Ovary (tissue), 10 donors: ENCODE measurements at places on chromosomes 6 and 20. TPM values are rescaled to one million over a fixed set of nuclear protein-coding genes. Genes with fewer than 3 reads are reported as not detected.

The BIRC7 gene
- total RNA-seq, result 0.60 TPM

The CHRNA4 gene
- 0.43 TPM for total RNA-seq

- DNase-seq, result no peak
Observed at GRCh38 chr6:135869857-135870256, 18.4 kb downstream of the PDE7B start.

- no peak for DNase-seq
Observed at GRCh38 chr6:44738601-44739146, 351.2 kb downstream of the CDC5L start.

- DNase-seq, result no peak
Observed at GRCh38 chr6:127177030-127177922, 58.8 kb downstream of the RSPO3 start.

GRCh38 chr6:33927616-33928015, 123.8 kb upstream of the MLN start:
- no peak for DNase-seq

DNA sequence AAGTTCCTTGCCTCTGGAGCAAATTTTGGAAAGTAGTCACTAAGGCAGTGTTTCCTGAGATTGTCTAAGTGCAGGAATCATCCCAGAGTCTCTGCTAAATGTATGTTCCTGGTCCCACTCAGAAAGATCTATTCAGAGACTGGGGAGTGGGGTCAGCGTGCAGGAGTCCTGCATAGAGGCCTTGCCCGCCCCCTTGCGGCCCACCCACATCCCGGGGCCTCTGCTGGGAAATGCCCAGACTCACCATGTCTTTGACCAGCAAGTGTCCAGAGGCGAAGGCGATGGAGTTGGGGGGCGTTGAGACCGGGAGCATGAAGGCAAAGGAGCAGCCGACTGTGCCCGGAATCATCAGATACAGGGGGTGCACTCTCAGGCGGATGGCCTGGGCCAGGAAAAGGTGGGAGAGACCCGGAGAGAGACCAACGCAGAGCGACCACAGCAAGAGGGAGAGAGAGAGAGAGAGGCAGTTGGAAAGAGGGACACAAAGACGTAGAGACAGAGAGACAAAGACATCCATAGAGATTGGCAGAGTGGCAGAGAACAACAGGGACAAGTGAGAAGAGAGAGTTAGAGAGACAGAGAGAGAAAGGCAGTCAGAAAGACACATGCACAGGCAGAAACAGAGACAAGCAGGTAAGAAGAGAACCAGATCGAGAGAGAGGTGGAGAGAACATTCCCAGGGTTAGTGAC, 12.9 kb upstream of the OCSTAMP start:
- no peak for DNase-seq

DNA sequence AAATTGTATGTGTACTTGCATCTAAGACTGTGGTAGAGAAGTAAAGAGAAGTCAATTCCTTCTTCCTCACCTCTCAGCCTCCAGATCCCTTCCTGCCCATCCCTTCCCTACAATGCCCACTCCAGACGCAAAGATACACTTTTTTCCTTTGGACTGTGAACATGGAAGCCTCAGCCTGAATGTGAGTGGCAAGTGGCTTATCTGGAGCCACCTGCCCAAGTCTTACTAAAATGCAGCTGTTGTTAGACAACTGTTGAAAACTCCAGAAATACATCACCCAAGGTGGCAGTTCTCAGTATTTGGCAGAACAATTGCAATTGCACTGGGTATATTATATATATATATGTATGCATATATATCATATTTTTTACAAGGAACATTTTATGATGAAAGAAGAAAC, 7.5 kb downstream of the VGLL2 start:
- no peak for DNase-seq
